ENCODE measurements at places on chromosomes 5 and 9.

DNA sequence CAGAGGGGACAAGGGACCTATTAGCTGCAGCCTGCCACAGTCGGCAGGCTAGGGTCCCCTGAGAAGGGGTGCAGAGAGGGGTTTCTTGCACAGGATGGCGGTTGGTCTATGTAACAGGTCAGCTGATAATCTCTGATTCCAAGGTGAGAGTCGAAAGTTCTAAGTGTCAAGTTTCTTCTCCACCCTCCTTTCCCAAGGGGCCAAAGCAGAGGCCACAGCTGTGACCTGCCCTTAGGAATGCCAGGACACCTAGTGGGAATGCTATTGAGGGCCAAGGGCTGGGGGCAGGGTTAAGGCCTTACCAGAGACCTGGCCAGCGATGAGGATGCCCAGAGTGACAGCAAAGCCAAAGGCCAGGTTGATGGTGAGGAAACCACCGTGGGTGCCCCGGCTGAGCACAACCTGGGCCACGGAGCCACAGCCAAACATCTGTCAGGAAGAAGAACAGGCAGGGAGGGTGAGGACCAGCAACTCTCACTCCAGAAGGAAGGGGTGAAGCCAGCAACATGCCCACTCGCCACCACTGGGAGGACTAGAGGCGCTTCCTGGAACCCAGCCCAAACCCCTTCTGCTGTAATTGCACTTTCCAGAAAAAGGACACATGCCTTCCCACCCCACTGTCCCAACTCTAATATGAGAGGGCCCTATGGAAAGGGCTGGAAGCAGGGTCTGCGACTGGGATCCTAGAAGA is 3.8 kb downstream of the AQP3 start:
- no peak for DNase-seq

DNA sequence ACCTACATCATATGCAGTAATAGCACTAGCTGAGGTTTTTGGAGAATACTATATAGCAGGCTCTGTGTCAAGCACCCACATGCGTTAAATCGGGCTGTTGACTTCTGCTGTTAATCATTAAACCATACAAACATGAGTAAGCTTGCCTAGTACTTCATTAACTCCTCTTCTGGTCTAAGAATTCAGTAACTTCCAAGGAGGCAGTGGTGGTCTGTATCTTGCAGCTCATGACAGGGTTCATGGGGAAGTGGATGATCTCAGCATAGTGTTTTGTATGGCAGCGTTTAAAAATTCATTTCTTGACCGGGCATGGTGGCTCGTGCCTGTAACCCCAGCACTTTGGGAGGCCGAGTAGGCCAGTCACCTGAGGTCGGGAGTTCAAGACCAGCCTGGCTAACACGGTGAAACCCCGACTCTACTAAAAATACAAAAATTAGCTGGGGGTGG is at the start of gene HAVCR1:
HAVCR1 (minus strand) TSS at position 24 of the 447 bp plus-strand sequence. CDS start 1,173 bp downstream, outside the sequence.
- DNase-seq: no peak

DNA sequence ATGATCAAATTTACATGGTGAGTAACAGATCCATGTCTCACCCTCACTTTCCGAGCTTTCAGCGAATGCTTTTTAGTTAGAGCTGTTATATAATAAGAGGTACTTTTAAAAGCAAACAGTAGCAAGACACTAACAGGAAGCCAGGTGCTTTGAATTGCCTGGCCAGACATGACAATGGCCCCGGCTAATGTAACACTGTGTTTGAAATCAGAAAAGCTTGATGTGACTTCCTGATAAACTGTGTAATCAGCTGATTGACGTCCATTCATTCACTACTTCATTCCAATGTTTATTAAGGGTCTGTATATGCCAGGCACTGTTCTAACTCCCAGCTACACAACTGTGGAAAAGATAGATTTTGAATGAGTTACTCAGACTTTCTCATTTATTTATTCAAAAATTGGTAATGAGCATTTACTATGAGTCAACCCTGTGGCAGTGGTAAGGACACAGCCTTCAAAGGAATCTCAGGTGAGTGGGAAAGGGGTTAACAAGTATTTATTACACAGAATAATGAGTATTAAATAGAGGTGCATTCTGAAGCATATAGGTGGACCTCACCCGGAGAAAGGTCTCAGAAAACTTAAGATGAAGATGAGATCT is 26.6 kb downstream of the DPYSL3 start:
- no peak for DNase-seq

DNA sequence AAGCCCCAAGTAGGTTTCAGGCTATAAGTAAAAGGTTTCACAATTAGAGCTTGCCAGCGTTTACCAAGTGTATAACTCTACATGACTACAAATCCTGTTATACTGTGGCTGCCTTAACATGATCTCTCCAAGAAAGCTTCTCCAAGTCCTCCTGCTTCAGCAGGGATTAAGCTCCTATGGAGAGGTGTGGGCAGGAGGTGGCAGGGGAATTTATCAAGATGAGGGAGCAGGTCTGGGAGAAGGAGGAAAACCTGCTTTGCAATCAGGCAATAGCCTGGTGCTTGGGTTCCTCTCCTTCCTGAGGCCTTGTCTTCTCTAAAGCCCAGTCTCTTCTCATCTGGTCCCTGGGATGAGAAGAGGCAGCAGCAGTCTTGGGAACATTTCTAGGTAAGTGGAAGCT is 135.2 kb downstream of the TSSK1B start:
- DNase-seq: no peak

GRCh38 chr5:86806206-86806605 is 188.5 kb downstream of the COX7C start:
- no peak for DNase-seq

- no peak for DNase-seq
These were observed 178.8 kb upstream of the IL12B start for GRCh38 chr5:159509002-159509660.

DNA sequence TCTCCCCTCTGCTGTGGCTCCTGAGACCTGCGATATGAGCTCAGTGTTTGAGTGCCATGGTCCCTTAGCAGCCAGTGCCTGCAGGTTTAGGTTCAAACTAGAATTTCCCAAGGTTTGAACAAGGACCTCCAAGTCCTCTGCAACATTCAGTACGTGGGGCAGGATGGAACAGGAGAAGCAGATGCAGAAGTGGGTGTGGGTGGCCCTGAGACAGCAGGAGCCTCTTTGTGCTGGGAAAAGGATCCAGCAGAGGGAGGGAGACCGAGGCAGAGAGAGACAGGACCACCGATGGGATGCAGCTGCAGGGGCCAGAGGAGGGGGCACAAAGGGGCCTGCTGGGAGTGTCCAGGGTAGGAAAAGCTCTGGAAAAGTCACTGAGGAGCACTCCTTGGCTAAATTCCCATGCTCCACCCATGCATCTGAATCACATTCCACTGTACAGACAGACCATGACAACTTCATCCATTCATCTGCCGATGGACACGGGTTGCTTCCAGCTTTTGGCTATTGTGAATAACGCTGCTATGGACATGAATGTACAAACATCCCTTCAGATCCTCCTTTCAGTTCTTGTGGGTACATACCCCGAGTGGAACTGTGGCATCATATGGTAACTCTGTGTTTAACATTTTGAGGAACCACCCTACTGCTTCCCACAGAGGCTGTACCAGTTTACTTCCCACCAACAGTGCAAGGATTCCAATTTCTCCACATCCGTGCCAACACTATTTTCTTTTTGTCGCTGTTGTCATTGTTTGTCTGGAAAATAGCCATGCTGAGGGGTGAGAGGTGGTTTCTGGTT is 26.7 kb upstream of the SUSD3 start:
- no peak for DNase-seq

- no peak for DNase-seq
These were observed 527 bp upstream of the SREK1 start for GRCh38 chr5:66143473-66144073.

DNA sequence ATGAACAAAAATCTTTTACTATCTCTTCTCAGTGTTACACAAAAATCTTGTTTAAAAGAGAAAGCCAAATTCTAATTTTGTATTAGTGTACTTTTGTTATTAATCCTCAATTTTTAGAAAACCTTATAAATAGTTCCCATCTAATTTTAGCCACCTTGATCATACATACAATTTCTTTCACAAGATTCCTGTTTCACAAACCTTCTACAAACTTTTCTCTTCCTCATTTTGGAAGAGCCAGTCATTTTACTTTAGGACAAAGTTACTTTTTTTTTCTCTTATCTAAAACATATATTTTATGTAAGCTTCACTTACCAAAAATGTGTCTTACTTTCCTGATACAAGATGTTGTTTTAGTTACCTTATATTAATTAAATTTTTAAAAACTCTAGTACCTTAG is 161.3 kb downstream of the YIPF5 start:
- DNase-seq: no peak

GRCh38 chr9:7970681-7971330 is 171.2 kb upstream of the DMAC1 start:
- no peak for DNase-seq

GRCh38 chr5:111983459-111983858 is 226.5 kb upstream of the NREP start:
- DNase-seq: no peak

- DNase-seq: no peak
These were observed 18.3 kb upstream of the IL13 start for GRCh38 chr5:132639706-132640130.

- no peak for DNase-seq
These were observed 58.3 kb downstream of the PIK3R1 start for GRCh38 chr5:68273717-68274409.

GRCh38 chr9:89083626-89084025 is 92.4 kb downstream of the S1PR3 start:
- DNase-seq: no peak
